ENCODE measurements at places on chromosomes 2 and 18. TPM values are rescaled to one million over a fixed set of nuclear protein-coding genes. Genes with fewer than 3 reads are reported as not detected.

The OR6B2 gene
- total RNA-seq: not detected

- DNase-seq: no peak
Measured at GRCh38 chr2:200592406-200593075, 6.7 kb downstream of the AOX1 start.

The KCNF1 gene
- 0.13 TPM for total RNA-seq

The TMEM163 gene
- total RNA-seq: 1.9 TPM

- no peak for DNase-seq
Measured at GRCh38 chr2:108905176-108905575, 83.8 kb downstream of the EDAR start.

The FRZB gene
- total RNA-seq: 5.5 TPM

DNA sequence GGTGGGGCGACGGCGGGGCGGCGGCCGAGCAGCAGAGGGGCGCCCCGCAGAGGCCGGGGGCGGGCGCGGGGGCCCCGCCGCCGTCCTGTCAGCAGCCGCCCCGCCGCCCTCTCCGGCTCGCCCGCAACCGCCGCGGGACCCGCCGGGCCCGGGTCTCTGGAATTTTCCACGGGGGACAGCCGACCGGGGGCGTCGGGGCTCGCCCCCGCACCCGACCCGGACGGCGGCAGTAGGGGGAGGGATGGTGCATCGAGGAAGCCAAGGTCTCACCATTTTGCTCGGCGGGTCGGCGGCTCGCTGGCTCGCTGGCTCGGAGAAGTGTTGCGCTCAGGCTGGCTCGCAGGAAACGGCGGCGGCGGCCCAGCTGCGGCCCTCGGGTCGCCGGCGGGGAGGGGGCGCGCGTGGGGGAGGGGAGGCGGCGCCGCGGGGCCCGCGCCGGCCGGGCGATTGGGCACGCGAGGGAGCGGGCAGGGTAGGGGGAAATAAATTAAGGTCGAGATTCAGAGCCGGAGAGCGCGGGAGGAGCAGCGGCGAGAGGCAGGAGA lies 405 bp downstream of the PPP3R1 start:
- no peak for DNase-seq

The LHCGR gene
- total RNA-seq: 1.7 TPM

- DNase-seq: no peak
Measured at GRCh38 chr2:86518481-86518880, 44.8 kb downstream of the CHMP3 start.

Data from mesenteric fat pad (tissue), 1 donor.